ENCODE measurements at places on chromosomes 16 and 17.

- no peaks in the 10 kb centered on the region for H3K4me1 ChIP-seq
- no peak overlapping the region for H3K4me3 ChIP-seq
- DNase-seq: no peak
- no peaks in the 10 kb centered on the region for H3K36me3 ChIP-seq
Measured at GRCh38 chr16:78402833-78403232, 303.4 kb downstream of the WWOX start.

DNA sequence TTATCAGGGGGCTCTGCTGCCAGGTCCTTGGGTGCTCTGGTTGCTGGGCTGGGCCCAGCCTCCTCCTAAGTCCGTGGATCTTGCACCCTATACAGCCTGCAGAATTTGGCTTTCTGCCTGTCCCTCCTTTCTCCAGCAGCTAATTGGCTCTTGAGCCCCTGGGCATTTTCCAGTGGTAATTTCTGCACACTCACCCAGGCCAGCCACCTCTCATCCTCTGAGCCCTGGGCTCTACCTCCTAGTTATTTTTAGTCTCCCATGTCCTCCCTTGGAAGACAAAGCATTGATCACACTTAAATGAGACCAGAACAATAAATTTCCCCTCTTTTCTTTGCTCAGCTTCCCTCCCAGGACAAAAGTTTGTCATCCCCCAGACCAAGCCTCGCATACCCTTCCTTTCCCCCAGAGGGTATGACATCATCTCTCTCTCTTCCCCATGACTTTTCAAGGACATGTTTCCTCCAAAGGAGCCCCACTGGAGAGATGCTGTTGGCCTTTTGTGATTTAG, 38.1 kb downstream of the C17orf75 start:
- no peaks in the 10 kb centered on the region for H3K36me3 ChIP-seq
- DNase-seq: no peak
- no peak overlapping the region for H3K4me3 ChIP-seq
- H3K27me3 ChIP-seq: peaks cover 4% of the 10 kb centered on the region

- H3K27me3 ChIP-seq: peaks cover 61% of the 10 kb centered on the region
- H3K27ac ChIP-seq: no peak overlapping the region
- no peak overlapping the region for H3K4me3 ChIP-seq
- no peaks in the 10 kb centered on the region for H3K36me3 ChIP-seq
- H3K4me1 ChIP-seq: peaks cover 7% of the 10 kb centered on the region
- DNase-seq: no peak
Measured at GRCh38 chr17:30234296-30234695, 1.2 kb downstream of the SLC6A4 start.

GRCh38 chr17:62140836-62141235, 75.8 kb upstream of the MED13 start:
- H3K27me3 ChIP-seq: peaks cover 9% of the 10 kb centered on the region
- no peaks in the 10 kb centered on the region for H3K4me1 ChIP-seq
- H3K27ac ChIP-seq: no peak overlapping the region
- no peaks in the 10 kb centered on the region for H3K36me3 ChIP-seq
- no peak overlapping the region for H3K4me3 ChIP-seq

GRCh38 chr17:63191610-63192009, 225.6 kb downstream of the TANC2 start:
- H3K36me3 ChIP-seq: no peaks in the 10 kb centered on the region
- no peaks in the 10 kb centered on the region for H3K27me3 ChIP-seq
- no peaks in the 10 kb centered on the region for H3K4me1 ChIP-seq
- peak; percentile 20 for DNase-seq
- H3K27ac ChIP-seq: no peak overlapping the region
- no peak overlapping the region for H3K4me3 ChIP-seq

- no peak for DNase-seq
- no peak overlapping the region for H3K27ac ChIP-seq
- no peaks in the 10 kb centered on the region for H3K36me3 ChIP-seq
- H3K27me3 ChIP-seq: no peaks in the 10 kb centered on the region
- no peaks in the 10 kb centered on the region for H3K4me1 ChIP-seq
- no peak overlapping the region for H3K4me3 ChIP-seq
Measured at GRCh38 chr16:82157534-82157812, 12.6 kb downstream of the MPHOSPH6 start.

DNA sequence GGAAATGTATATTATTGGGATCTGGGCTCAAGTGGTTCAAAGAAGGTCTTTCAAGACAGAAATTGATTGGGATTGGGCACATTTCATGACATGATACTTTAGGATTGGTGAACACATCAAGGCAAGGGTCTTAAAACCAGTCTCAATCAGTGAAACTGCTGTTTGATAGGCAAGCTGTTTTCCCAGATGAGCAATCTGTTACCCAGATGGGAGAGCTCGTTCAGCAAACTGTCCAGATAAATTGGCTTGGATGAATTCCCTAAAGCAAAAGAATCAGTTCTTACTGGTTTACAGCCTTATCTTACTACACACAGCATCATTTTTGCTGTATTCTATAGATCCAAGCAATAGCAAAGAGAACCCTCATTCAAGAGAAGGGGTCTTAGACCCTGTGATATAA, 31.0 kb upstream of the CNEP1R1 start:
- no peak for DNase-seq
- H3K27ac ChIP-seq: no peak overlapping the region
- H3K4me3 ChIP-seq: no peak overlapping the region
- peaks cover under 1% of the 10 kb centered on the region for H3K27me3 ChIP-seq
- no peaks in the 10 kb centered on the region for H3K4me1 ChIP-seq

DNA sequence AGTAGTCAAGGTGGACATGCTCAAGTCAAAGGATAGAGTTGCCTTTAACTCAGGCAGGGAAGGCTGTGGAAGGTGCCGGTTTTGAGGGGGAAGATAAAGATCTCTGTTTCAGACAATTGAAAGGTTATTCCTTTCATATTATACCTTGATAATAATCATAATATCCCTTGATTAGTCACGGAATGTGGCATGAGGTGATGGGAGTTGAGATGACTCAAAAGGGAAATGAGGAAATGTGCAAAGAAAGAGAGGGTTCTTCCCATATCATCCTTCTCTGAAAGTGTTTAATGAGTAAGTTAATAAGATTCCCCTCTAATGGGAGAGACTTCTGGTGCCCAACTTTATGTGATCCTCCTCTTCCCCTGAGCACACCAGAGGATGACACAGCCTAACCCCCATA, 43.1 kb upstream of the HS3ST2 start:
- H3K4me1 ChIP-seq: no peaks in the 10 kb centered on the region
- H3K36me3 ChIP-seq: no peaks in the 10 kb centered on the region
- H3K4me3 ChIP-seq: no peak overlapping the region

DNA sequence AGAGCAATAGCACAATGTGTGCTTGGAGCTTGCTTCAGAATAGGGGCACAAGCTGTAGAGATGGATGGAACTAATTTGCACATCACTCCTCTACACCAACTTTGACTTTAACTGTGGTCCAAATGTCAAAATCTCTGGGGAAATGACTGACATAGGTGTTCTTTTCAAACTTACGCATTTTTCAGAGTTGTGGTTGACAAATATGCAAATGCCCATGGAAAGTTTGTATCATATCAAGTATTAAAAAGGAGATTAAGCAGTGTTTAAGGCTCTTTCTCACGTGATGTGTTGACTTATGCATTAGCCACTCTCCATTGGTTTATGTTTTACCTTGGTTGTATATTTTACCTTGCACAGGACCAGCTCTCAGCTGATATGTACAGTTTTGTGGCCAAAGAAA, 77.1 kb downstream of the ELAC2 start:
- H3K27ac ChIP-seq: no peak overlapping the region
- H3K4me3 ChIP-seq: no peak overlapping the region
- DNase-seq: no peak
- no peaks in the 10 kb centered on the region for H3K4me1 ChIP-seq
- no peaks in the 10 kb centered on the region for H3K27me3 ChIP-seq

DNA sequence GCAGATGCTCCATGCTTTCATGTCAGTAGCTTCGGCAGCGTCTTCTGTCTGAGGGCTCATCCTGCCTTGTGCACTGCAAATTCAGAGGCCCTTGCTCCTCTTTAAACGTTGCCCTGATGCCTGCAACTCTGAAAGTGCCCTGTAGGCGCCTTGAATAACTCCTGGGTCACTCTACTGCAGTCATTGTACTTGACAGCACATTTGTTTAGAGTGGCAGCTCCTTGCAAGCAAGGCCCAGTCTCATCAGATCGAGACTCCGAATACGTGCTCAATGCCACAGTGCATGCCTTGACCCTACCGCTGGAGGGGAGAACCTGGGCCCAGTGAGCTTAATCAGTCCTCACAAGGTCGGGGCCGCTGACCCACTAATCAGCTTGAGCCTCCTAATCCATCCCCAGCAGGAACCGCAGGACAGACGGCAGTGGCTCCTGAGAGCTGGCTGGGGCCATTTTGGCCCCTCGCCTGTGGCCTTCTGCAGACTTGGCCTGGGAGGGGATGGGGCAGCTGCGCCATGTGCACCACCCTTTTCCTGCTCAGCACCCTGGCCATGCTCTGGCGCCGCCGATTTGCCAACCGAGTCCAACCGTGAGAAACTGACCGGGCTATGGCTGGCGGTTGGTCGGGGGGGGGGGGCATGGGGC, at the start of gene PRCD:
Gene PRCD (plus strand): TSS at position 414 of the 641 bp plus-strand sequence. CDS start 98 bp downstream, at position 512.
- no peaks in the 10 kb centered on the region for H3K36me3 ChIP-seq
- no peak for DNase-seq
- H3K27ac ChIP-seq: peak within 1 kb of the TSS; percentile 72
- peaks cover 38% of the 10 kb centered on the region for H3K4me1 ChIP-seq

GRCh38 chr16:8614435-8615029, 7.0 kb upstream of the METTL22 start:
- H3K27me3 ChIP-seq: peaks cover 2% of the 10 kb centered on the region
- H3K4me3 ChIP-seq: no peak overlapping the region
- no peaks in the 10 kb centered on the region for H3K4me1 ChIP-seq
- no peak for DNase-seq
- H3K27ac ChIP-seq: no peak overlapping the region
- H3K36me3 ChIP-seq: no peaks in the 10 kb centered on the region

GRCh38 chr16:2238150-2238837, 2.0 kb downstream of the DNASE1L2 start:
- H3K27ac ChIP-seq: no peak overlapping the region
- peaks cover 9% of the 10 kb centered on the region for H3K4me1 ChIP-seq
- H3K4me3 ChIP-seq: no peak overlapping the region

GRCh38 chr16:58040496-58040846, 14.9 kb downstream of the MMP15 start:
- peaks cover 3% of the 10 kb centered on the region for H3K36me3 ChIP-seq
- H3K4me3 ChIP-seq: no peak overlapping the region
- no peaks in the 10 kb centered on the region for H3K27me3 ChIP-seq
- peaks cover 7% of the 10 kb centered on the region for H3K4me1 ChIP-seq
- no peak overlapping the region for H3K27ac ChIP-seq

- no peak for DNase-seq
- H3K27ac ChIP-seq: peak overlapping the region; percentile 98
- H3K36me3 ChIP-seq: no peaks in the 10 kb centered on the region
- no peaks in the 10 kb centered on the region for H3K27me3 ChIP-seq
- H3K4me1 ChIP-seq: peaks cover 52% of the 10 kb centered on the region
Measured at GRCh38 chr17:21129023-21129681, 2.4 kb downstream of the DHRS7B start.

DNA sequence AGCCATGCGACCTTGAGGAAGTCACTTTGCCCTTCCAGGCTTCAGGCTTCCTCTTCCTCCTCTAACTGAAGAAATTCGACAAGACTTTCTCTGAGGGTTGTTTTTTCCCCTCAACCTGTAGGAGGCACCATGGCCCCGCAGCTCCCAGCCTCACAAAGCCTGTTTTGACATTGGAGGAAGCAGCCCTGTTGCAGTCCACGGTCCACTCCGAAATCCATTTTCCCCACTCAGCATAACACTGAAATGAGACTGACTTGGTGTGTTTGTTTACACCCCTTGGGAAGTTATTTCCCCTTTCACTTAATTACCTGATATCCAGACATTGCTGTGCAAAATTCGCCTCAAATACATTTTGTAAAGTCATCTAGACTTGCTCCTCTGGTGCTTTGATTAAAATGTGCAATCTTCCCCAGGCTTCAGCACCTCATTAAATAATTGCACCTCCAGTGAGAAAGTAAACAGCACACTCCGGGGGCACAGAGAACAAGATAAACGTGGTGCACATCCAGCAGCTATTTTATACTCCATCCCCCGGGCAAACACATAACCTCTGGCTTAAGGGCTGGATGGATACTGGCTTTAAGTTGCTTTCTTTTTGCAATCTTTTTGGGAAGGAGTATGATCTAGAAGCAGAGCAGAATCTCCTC, 41.4 kb upstream of the PIRT start:
- no peak overlapping the region for H3K4me3 ChIP-seq
- H3K4me1 ChIP-seq: no peaks in the 10 kb centered on the region
- H3K36me3 ChIP-seq: no peaks in the 10 kb centered on the region
- no peak overlapping the region for H3K27ac ChIP-seq
- DNase-seq: no peak
- H3K27me3 ChIP-seq: no peaks in the 10 kb centered on the region

DNA sequence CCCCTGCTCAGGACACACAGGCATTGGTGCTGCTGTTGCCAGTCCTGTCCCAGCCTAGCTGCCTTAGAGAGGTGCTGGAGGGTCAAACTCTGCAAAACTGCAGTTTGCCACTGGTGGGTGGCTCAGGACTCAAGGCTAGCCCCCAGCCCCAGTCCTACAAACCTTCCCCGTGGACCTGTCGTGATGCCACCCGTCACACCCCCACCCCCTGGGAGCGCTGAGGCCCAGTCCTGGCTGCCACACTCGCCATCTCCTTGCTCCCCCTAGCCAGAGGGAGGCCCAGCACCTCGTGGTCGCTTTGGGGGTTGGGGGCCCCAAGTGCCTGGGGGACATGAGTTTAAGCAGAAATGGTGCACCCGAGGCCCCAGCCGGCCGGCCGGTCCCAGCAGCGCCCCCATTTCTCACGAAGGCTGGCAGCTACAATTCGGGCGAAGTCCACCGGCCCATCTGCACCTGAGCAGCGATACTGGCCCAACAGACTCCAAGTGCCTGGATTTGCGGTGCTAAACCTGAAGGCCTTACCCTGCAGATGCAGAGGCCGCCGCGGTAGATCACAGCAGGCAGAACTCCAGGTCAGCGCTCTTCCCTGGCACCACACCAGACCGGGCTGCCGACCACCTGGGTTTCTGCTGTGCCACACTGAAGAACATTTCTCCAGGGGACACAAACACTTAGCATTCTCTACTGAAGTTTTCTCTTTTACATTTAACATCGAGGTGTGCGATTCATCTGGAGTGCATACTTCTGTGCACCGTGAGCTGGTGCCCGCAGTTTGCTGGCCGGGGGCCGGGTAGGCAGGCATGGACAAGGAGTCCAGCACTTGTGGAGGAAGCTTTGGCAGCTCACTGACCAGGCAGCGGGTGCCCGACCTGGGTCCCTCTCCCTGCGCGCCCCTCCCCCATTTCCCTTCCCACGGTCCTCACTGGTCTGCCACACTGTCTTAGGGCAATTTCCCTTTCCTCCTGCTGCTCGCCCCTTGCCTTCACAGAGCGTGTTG, 130.0 kb downstream of the KCNJ12 start:
- no peak for DNase-seq
- H3K27ac ChIP-seq: no peak overlapping the region
- no peaks in the 10 kb centered on the region for H3K36me3 ChIP-seq
- no peaks in the 10 kb centered on the region for H3K4me1 ChIP-seq
- H3K27me3 ChIP-seq: no peaks in the 10 kb centered on the region
- no peak overlapping the region for H3K4me3 ChIP-seq

- H3K4me3 ChIP-seq: no peak overlapping the region
- H3K36me3 ChIP-seq: no peaks in the 10 kb centered on the region
- H3K4me1 ChIP-seq: no peaks in the 10 kb centered on the region
- H3K27ac ChIP-seq: no peak overlapping the region
Measured at GRCh38 chr17:35166526-35166925, 18.9 kb downstream of the UNC45B start.

Data from psoas muscle (tissue), 8 donors.